Gastroesophageal sphincter (tissue), 4 donors: ENCODE measurements at places on chromosomes 11 and 22. TPM values are rescaled to one million over a fixed set of nuclear protein-coding genes. Genes with fewer than 3 reads are reported as not detected.

The SLC22A12 gene
- not detected for total RNA-seq

DNA sequence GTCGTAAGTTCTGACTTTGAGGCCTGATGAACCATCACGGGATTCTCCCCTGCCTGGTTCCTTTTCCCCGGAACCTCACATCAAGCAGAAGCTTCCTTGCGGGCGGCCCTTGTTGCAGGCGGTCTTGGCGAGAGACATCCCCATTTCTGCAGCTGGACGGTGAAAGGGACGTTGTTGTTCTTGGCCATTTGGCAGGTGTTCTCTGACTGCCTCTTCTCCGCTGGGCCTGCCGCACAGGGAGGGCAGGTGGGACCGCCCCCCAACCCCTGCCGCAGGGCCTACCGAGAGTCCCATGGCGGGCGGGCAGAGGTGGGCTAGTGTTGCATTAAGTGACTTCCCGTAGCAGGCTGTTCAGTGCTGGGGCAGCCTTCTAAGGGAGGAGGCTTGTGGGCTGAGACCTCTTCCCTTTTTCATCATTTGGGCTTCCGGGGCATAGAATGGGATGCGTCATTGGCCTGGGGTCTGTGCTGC is 26.9 kb upstream of the GRAMD4 start:
- peak; percentile 59 for ATAC-seq

The OR4C12 gene
- not detected for total RNA-seq

GRCh38 chr11:80515097-80515496 is 1074.3 kb upstream of the TENM4 start:
- no peak for ATAC-seq

The MPEG1 gene
- 35.5 TPM for total RNA-seq

The USH1C gene
- total RNA-seq, result not detected

The FGF19 gene
- total RNA-seq, result not detected

GRCh38 chr11:6402561-6402981 is 12.3 kb downstream of the SMPD1 start:
- ATAC-seq, result no peak

DNA sequence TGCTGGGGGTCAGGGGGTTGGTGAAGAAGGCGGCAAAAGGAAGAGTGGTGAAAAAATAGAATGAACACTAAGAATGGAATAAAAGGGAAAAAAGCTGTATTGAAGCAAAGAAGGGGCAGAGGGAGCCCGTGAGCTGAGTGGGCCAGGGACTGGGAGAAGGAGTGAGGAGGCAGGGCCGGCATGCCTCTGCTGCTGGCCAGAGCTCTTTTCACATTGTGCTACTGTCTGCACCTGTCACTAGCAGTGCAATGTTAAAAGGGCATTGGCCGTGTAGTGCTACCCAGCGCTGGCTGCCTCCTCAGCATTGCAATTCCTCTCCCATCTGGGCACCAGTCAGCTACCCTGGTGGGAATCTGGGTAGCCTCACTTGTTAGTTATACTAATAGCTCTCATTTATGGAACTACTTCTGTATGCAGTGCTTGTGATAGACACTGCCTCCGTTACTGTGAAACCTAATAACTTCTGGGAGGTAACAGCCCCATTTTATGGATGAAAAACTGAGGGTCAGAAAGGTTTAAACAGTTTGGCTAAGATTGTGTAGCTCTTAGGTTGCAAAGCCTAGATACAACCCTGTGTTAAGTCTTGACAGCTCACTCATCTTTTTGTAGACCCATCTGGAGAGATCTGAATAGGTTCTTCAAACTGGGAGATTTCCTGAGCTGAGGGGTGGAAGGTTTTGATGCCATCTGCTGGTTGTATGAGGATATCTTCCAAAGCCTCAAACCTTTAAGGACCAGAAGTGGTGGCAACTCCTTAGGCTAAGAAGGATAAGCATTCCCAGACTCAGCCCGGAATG is 8.5 kb downstream of the YPEL4 start:
- ATAC-seq, result no peak

GRCh38 chr11:109853156-109853776 is 239.9 kb upstream of the ZC3H12C start:
- ATAC-seq, result no peak

- ATAC-seq, result no peak
Measured at GRCh38 chr11:72244361-72245262, 636 bp upstream of the PHOX2A start.

DNA sequence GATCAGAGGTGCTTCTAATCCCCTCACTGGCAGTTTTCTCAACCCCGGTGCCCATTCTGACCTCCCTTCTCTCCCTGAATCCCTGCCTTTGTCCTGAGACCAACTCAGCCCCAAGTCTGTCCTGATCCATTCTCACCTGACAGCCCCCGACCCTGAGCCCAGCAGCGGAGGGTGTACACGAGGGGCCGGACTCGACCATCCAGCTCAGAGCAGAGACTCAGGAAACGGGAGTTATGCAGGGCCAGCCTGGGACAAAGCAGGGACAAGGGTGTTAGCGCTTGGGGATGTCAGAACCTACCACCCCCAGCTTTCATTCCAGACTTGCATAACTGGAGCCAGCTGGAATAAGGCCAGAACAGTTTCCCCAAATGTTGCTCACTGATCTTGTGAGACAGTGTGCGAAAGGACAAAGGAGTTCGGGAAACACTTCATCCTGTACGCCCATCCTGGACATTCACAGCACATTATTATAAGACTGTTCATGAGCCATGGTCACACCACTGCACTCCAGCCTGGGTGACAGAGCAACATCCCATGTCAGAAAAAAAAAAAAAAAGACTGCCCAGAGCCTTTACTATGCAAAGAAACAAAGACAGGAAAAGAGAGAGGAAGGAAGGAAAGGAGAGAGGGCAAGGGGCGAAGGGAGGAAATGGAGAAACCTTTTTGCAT is 3.5 kb upstream of the EEF1G start:
- ATAC-seq, result no peak

GRCh38 chr11:101336155-101336554 is 206.5 kb upstream of the PGR start:
- ATAC-seq, result no peak

The OR51B4 gene
- total RNA-seq, result not detected

- no peak for ATAC-seq
Measured at GRCh38 chr11:66912911-66913310, 45.3 kb downstream of the PC start.

DNA sequence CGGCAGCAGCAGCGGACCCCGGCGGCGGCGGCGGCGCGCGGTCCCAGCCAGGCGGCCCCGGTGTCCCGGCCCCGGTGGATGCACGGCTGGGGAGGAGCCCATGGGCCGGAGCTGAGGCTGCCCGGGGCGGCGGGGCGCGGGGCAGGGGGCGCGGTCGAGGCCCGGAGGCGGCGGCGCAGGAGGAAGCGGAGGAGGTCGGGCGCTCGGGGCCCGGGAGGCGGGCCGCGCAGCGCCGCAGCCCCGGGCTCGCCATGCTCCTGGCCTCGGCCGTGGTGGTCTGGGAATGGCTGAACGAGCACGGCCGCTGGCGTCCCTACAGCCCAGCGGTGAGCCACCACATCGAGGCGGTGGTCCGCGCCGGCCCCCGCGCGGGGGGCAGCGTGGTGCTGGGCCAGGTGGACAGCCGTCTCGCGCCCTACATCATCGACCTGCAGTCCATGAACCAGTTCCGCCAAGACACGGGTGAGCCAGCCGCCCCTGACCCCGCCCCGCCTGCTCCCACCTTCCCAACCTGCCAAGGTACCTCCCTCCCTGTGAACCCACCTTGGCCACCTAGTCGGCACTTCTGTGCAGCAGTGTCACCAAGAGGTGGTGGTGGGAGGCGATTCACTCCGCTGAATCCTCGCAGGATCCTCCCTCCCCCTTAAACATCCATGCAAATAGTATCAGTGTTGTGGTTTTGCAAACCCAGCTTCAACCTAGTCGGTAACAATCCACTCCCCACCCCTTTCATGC is 580 bp downstream of the DTX4 start:
- ATAC-seq, result peak; percentile 13

DNA sequence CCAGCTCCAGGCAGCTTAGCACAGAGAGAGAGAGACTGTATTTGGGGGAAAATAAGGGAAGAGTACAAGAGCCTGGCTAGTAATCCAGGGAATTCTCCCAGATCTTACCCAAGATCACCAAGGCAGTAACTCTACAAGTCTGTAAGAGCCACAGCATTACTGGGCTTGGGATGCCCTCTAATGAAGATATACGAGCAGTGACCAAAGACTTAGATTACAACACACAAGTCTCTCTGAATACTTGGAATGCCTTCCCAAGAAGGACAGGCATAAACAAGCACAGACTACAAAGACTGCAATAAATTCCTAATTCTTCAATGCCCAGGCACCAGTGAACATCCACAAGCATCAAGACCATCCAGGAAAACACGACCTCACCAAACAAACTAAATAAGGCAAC is 17.7 kb downstream of the DNAJC24 start:
- ATAC-seq, result no peak

The CNGA4 gene
- not detected for total RNA-seq

GRCh38 chr11:2393111-2393868 is 7.3 kb upstream of the TSSC4 start:
- no peak for ATAC-seq

The APOA5 gene
- not detected for total RNA-seq

DNA sequence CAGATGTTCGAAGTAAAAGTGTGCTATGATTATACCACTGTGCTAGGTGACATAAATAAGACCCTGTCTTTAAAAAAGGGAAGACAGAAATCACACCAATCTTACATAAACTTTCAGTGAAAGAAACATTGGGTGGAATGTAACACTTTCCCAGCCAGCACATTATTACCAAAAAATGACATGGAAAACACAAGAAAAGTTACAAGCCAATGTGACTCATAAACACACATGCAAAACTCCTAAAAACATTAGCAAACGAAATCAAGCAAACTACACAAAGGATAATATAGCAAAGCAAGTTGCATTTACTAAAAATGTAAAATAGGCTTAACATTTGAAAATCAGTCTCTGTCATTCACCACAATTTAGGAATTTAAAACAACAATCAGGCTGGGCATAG is 47.0 kb downstream of the SBF2 start:
- no peak for ATAC-seq

The EML3 gene
- 28.4 TPM for total RNA-seq

DNA sequence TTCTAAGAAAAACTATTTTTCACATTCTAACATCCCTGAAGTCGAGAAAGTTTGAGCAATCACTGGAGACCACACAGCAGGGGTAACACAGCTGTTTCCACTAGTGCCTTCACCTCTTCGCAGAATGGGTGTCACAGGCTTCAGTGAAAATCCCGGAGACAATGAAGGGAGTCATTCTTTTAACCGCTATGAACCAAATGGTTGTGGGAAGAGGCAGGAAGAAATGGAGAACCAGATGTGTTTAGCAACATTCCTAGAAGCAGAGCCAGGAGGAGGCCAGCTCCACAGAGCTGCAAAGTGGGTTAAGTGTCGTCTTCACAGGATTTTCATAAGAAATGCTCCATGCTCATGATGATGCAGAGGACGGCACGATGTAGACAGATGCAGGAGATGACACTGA is 221.1 kb downstream of the LARGE1 start:
- no peak for ATAC-seq

The CRYBA4 gene
- total RNA-seq, result not detected

- ATAC-seq, result no peak
Measured at GRCh38 chr22:22144858-22145257, 99.7 kb upstream of the VPREB1 start.

- no peak for ATAC-seq
Measured at GRCh38 chr22:37925330-37925729, 19.2 kb downstream of the MICALL1 start.

DNA sequence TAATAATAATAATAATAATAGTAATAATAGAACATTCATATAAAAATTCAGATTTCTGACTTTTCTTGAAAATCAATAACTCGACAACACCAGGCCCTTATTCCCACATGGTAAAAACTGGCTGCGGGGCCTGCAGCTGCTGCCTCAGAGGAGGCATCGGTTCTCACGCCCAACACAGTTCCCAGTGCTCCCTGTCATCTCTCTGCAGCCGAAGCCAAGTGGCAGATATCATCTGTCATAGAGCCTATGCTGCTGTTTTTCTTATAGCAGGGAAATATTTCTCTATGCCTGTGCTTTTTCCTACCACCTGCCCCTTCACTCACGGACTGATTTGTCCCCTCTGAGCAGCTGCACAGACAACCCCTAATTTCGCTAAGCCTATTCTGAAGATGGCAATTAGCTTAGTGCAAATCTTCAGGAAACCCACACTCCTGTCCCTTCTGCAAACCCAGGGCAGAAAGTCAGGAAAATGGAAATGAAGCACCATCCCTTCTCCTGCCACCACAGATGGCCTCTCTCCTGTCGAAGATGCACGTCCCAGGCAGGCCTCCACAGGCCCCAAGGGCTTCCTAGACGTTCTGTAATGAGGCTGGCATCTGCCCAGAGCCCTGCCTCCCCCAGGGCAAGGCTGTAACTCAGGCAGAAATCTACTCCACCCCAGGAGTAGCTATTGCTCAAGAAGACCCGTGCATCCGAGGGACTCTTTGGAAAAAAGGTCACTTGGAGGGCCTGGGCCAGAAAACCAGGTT is 66.7 kb downstream of the SYN3 start:
- peak; percentile 65 for ATAC-seq

The GSTT2B gene
- not detected for total RNA-seq

DNA sequence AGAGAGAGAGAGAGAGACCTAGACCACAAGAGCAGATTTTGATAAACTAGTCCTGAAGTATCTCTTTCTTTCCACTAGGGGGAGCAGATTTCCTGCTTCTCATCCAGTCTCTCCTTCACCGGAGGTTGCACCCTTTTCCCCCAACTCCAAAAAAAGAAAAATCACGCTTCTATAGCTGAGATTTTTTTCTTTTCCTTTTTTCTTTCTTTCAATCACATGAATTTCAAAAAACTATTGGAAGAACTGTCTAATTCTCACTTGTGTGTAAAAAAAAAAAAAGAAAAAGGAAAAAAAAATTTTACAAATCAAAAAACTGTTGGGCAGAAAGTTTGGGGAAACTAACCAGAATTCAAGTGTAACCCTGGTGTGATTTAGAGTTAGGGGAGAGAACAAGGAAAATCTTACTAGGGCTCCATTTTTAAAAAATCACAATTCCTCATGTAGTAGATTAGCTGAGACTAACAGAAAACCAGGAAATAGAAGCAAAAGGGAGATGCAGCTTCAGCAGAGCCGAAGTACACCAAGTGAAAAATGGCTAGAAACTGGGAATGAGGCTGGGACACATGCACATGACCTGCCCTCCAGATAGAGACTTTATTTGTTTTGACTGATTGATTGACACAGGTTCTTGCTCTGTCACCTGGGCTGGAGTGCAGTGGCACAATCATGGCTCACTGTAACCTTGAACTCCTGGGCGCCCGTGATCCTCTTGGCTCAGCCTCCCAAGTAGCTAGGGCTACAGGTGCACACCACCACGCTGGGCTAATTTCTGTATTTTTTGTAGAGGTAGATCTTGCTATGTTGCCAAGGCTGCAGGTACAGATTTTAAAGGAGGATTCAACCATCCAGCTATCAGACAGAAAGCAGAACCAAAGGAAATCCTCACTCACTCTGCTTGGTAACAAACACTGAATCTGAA is 27.1 kb downstream of the SDHD start:
- no peak for ATAC-seq

- no peak for ATAC-seq
Measured at GRCh38 chr22:20386336-20386735, 7.6 kb upstream of the ZNF74 start.

The KCNJ1 gene
- total RNA-seq, result 0.27 TPM

- ATAC-seq, result peak; percentile 60
Measured at GRCh38 chr11:76269247-76269646, 62.9 kb upstream of the WNT11 start.

GRCh38 chr11:92978271-92979111 is 9.0 kb downstream of the MTNR1B start:
- no peak for ATAC-seq

The OR51D1 gene
- not detected for total RNA-seq
